ENCODE measurements at places on chromosomes 2 and 18.

GRCh38 chr2:197601726-197602125, 73.7 kb downstream of the RFTN2 start:
- DNase-seq = no peak

- DNase-seq = no peak
Observed at GRCh38 chr2:70340761-70341476, 39.1 kb upstream of the FAM136A start.

- DNase-seq = no peak
Observed at GRCh38 chr2:163709270-163709669, 26.5 kb downstream of the FIGN start.

GRCh38 chr18:80167931-80168330, 58.9 kb downstream of the ADNP2 start:
- no peak for DNase-seq

- no peak for DNase-seq
Observed at GRCh38 chr18:25164848-25165811, 186.8 kb downstream of the ZNF521 start.

- DNase-seq = no peak
Observed at GRCh38 chr2:117834992-117835391, 20.5 kb downstream of the DDX18 start.

Data from activated T-helper 1 cell treated with anti-CD3 and anti-CD28 coated beads, Interleukin-2, amount 50 U/mL, for 16 hours (primary cell).